ENCODE measurements at places on chromosomes 11 and 22.

GRCh38 chr11:29773656-29774264 lies 243.1 kb downstream of the KCNA4 start:
- DNase-seq: no peak

DNA sequence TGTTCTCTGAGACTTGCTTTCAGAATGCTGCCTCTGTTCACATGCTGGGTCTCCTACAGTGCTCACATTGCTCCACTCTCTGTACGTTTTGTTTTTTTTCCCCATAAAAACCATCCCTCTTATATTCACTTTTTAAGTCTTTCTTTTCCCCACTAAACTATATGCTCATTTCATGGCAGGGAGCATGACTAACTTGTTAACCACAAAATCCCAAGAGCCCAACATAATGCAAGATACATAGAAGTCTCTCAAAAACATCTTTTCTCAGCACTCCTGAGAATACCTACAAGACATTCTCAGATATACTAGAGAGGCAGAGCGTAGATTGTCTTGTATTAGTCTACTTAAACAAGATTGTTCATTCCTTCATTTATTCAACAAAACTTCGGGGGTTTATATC lies 73.3 kb downstream of the FAM76B start:
- DNase-seq: no peak

DNA sequence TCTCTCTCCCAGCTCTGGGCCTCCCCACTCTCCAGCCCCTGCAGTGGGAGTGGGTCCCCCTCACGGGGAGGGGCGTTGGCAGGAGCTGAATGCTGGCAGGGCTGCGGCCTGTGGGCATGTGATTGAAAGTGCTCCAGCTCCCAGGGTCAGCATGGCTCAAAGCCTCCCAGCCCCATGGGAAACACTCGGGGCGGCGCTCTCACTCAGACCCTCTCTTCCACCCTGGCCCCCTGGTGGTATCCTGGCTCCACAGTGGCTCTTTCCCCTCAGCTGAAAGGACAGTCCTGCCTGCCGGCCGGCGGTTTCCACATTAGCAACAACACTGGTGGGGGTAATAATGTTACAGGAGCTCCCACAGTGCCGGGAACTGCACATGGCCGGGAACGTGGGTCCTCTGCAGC lies 35.5 kb downstream of the POLR3H start:
- no peak for DNase-seq

GRCh38 chr22:41532908-41533825 lies 11.1 kb downstream of the POLR3H start:
- DNase-seq: peak; percentile 80

DNA sequence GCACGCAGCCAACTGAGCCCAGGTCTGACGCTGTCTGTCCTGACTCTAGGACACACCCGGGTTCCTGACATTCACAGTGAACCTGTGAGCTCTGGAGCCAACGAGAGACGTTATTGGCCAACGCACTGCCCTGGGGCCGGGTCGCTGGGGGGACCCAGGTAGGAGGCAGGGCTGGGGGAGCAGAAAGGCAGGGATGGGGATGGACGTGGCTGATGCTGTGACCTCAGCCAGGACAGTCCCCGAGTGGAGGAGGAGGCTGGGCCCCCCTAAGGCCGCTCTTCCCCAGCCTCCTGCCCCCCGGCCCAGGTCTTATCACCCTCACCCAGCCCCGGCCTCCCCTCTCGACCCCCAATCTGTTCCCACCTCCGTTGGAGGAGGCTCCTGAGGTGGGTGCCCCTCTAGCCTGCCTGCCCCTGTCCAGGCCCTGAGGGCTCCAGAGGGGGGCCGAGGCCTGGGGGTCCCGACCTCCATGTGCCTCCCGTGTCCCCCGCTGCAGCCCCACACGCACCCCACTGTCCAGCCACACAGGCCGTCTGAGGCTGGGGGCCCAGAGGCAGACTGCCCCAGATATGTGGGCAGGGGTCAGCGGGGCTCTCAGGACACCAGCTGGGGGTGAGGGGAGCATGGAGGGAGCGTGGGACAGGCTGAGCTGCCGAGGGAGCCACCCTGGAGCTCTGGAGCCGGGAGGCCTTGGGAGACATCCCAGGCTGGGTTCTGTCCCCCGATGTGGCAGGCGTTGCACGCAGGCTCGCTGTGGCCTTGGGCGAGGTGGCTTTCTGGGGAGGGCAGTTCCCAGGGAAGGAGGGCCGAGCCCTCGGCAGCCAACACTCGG lies 29.2 kb upstream of the MUC5AC start:
- DNase-seq: no peak

DNA sequence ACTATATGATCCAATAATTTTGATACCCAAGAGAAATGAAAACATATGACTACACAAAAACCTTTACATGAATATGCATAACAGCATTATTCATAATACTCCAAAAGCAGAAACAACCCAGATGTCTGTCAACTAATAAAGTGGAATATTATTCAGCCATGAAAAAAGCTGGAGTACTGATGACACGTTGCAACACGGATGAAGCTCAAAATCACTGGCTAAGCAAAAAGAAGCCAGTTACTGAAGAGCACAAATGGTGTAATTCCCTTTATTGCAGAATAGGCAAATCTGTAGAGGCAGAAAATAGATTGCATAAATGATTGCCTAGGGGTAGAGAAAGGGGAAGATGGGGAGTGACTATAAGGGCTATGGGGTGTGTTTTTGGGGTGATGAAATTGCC lies 117.6 kb upstream of the FGF3 start:
- DNase-seq: no peak

- no peak for DNase-seq
Measured at GRCh38 chr22:46124383-46125144, 25.8 kb upstream of the PPARA start.

DNA sequence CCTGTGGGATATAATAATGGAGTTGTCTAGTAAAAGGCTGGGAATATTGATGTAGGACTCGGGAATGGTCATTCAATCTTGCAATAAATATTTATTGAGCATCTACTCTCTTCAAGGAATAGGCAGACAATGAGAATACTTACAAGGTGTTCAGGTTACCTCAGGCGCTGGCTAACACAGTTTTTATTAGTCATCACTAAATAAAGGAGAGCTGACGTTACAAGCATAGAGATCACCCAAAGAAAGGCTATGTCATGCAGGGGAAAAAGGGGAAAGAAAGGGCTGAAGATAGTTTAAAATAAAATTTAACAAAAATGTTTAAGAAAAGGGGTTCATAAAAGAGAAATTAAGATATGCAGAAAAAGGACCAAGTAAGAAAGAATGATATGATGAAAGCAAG lies 15.8 kb upstream of the CTSC start:
- no peak for DNase-seq

GRCh38 chr11:12914400-12914912 lies 94.7 kb upstream of the RASSF10 start:
- DNase-seq: peak; percentile 21
